ENCODE measurements at places on chromosomes 7 and 10.

- no peak overlapping the region for H3K27ac ChIP-seq
- no peaks in the 10 kb centered on the region for H3K27me3 ChIP-seq
- H3K4me3 ChIP-seq: no peak overlapping the region
- H3K4me1 ChIP-seq: no peaks in the 10 kb centered on the region
Measured at GRCh38 chr7:41779918-41780317, 77.0 kb upstream of the INHBA start.

DNA sequence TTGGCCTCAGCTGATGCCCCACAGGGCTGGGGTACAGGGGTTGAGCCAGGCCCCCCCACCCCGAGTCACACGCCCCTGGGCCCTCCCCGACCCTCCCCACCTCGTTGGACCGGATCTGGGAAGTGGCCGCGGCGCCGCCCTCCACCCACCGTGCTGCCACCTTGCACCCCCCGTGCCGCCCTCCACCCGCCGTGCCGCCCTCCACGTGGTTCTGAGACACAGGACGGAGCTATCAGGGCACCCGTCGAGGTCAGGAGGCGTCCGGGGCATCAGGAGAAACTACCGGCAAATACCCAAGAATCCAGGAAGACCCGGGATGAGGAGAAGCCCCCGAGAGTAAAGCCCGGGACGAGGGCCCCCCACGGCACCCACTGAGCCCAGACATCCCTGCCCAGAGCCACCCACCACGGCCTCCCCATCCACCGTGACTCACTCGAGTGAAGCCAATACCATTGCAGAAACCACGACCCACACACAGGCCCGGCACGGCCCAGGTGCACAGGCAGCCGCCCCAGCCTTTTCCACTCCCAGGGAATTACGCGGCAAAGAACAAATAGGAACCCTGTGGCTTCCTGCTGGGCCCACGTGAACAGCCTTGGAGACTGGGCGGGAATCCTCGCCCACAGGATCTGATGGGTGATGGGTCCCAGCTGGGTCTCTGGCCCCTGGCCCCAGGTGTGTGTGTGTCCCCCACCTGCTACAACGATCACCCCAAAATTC is 34.0 kb downstream of the ADAP1 start:
- H3K27me3 ChIP-seq: no peaks in the 10 kb centered on the region
- DNase-seq: peak; percentile 7
- H3K4me3 ChIP-seq: peak overlapping the region; percentile 93
- H3K36me3 ChIP-seq: peaks cover 2% of the 10 kb centered on the region

DNA sequence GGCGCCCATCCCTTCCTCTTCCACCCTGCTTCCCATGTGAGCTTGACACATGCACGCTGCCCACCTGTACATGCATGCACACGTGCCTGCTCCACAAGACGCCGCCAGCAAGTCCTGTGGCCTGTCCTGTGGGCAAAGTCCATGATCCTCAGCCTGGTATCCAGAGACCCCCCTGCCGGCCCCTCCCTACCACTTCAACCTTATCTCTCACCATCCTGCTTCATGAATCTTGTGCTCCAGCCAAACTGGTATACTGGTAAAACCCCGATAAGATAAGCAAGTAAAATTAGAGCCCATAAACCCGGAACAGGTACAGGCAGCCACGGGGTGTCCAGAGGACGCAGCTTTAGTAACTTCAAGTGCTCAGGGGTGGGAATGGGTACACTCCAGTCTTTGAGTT is 11.8 kb upstream of the TBXAS1 start:
- no peak overlapping the region for H3K4me3 ChIP-seq
- no peak overlapping the region for H3K27ac ChIP-seq
- H3K27me3 ChIP-seq: no peaks in the 10 kb centered on the region

DNA sequence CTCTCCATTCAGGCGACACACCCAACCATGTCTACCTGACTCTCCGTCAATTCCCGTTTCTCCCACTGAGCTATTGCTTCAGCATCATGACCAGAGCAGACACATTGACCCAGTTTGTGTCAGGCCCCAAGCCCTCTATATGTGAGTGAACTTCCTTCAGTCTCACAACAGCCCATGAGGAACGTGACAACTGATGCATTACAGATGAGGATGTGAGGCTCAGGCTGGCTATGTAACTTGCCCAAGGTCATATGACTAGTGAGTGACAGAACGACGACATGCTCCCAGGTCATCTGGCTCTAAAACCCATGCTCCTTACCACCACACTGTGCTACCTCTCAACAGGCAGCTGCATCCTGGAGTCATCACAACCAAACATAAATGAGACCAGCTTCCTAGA is 3.7 kb downstream of the TMEM140 start:
- H3K4me1 ChIP-seq: peaks cover 41% of the 10 kb centered on the region
- H3K36me3 ChIP-seq: peaks cover 17% of the 10 kb centered on the region
- peak overlapping the region; percentile 99 for H3K27ac ChIP-seq
- no peak for DNase-seq
- peak overlapping the region; percentile 65 for H3K4me3 ChIP-seq

- peaks cover 4% of the 10 kb centered on the region for H3K36me3 ChIP-seq
- H3K4me3 ChIP-seq: no peak overlapping the region
- DNase-seq: no peak
- H3K4me1 ChIP-seq: peaks cover 60% of the 10 kb centered on the region
- H3K27ac ChIP-seq: no peak overlapping the region
- no peaks in the 10 kb centered on the region for H3K27me3 ChIP-seq
Measured at GRCh38 chr10:27526242-27526641, 22.1 kb downstream of the RAB18 start.

- no peak overlapping the region for H3K27ac ChIP-seq
- DNase-seq: no peak
- H3K27me3 ChIP-seq: no peaks in the 10 kb centered on the region
Measured at GRCh38 chr7:130024390-130024789, 26.8 kb downstream of the ZC3HC1 start.

DNA sequence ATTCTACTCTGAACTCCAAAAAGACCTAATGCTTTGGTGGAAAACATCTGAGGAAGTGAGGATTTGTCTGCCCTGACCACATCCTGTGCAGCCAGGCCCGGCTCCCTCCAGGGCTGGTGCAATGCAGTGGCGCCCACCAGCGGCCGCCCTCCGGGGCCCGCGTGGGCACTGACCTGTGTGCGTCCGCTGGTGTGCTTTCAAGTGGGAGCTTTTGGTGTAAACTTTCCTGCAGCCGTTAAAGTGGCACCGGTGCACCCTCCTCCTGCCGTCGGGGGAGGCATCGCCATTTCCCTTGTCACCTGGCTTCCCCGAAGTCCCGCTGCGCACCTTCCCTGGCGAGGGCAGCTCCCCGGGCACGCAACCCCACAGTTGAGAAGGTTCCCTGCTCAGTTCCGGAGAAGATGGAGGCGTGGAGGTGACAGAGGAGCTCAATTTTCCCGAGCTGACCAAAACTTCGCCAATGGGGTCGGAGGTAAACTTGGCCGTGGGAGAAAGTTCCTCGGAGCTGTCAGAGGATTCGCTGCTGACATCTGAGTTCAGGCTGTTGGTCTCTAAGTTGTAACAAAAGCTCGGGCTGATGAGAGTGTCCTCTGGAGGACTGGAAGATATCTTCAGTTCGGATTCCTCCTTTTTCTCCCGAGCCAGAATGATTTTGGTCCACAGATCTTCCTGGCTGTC is 3.4 kb downstream of the KLF6 start:
- H3K4me1 ChIP-seq: peaks cover 68% of the 10 kb centered on the region
- H3K36me3 ChIP-seq: peaks cover 34% of the 10 kb centered on the region
- peaks cover 4% of the 10 kb centered on the region for H3K27me3 ChIP-seq
- peak; percentile 43 for DNase-seq

GRCh38 chr10:114174695-114175188 is 739 bp upstream of the CCDC186 start:
- peaks cover 40% of the 10 kb centered on the region for H3K4me1 ChIP-seq
- peak overlapping the region; percentile 99 for H3K4me3 ChIP-seq
- H3K36me3 ChIP-seq: no peaks in the 10 kb centered on the region
- H3K27me3 ChIP-seq: no peaks in the 10 kb centered on the region
- no peak for DNase-seq

- H3K27ac ChIP-seq: no peak overlapping the region
- DNase-seq: no peak
- no peaks in the 10 kb centered on the region for H3K36me3 ChIP-seq
- peaks cover 37% of the 10 kb centered on the region for H3K27me3 ChIP-seq
- H3K4me3 ChIP-seq: no peak overlapping the region
- no peaks in the 10 kb centered on the region for H3K4me1 ChIP-seq
Measured at GRCh38 chr7:116836911-116837310, 25.5 kb upstream of the CAPZA2 start.

- no peaks in the 10 kb centered on the region for H3K36me3 ChIP-seq
- no peak for DNase-seq
- H3K27ac ChIP-seq: no peak overlapping the region
- H3K27me3 ChIP-seq: no peaks in the 10 kb centered on the region
- no peak overlapping the region for H3K4me3 ChIP-seq
- no peaks in the 10 kb centered on the region for H3K4me1 ChIP-seq
Measured at GRCh38 chr10:24305551-24306506, 96.9 kb downstream of the KIAA1217 start.

DNA sequence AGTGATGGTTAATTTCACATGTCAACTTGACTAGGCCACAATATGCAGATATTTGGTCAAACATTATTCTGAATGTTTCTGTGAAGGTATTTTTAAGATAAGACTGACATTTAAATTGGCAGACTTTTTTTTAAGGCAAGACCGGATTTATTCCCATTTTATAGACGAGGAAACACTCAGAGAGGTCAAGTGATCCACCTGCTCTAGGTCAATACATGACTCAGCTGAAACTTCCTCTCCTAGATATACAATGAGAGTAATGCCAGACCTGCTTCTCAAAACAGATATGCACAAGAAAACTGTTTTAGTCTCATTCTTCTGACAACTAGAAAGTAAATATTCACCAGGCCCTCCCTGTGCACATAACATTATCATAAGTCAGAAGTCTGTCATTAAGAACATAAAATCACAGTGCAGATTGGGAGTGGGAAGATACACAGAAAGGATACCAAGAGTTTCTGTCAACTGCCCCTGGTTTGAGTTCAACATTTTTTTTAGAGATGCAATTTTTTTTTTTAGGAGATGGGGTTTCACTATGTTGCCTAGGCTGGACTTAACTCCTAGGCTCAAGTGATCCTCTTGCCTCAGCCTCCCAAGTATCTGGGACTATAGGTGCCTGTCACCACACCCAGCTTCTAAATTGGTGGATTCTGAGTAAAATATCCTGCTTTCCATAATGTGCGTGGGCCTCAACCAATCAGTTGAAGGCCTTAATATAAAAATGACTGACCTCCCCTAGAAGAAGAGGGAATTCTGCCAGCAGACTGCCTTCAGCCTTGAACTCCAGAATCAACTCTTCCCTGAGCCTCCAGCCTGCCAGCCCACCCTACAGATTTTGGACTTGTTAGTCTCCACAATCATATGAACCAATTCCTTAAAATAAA is 121.4 kb downstream of the ZFAND4 start:
- H3K4me1 ChIP-seq: peaks cover 23% of the 10 kb centered on the region
- peak overlapping the region; percentile 67 for H3K27ac ChIP-seq
- DNase-seq: no peak
- peaks cover 5% of the 10 kb centered on the region for H3K36me3 ChIP-seq
- H3K27me3 ChIP-seq: no peaks in the 10 kb centered on the region
- H3K4me3 ChIP-seq: no peak overlapping the region

- no peaks in the 10 kb centered on the region for H3K27me3 ChIP-seq
- H3K4me1 ChIP-seq: no peaks in the 10 kb centered on the region
- no peak for DNase-seq
- no peak overlapping the region for H3K4me3 ChIP-seq
- no peak overlapping the region for H3K27ac ChIP-seq
- no peaks in the 10 kb centered on the region for H3K36me3 ChIP-seq
Measured at GRCh38 chr7:134927076-134927475, 59.2 kb upstream of the AGBL3 start.

DNA sequence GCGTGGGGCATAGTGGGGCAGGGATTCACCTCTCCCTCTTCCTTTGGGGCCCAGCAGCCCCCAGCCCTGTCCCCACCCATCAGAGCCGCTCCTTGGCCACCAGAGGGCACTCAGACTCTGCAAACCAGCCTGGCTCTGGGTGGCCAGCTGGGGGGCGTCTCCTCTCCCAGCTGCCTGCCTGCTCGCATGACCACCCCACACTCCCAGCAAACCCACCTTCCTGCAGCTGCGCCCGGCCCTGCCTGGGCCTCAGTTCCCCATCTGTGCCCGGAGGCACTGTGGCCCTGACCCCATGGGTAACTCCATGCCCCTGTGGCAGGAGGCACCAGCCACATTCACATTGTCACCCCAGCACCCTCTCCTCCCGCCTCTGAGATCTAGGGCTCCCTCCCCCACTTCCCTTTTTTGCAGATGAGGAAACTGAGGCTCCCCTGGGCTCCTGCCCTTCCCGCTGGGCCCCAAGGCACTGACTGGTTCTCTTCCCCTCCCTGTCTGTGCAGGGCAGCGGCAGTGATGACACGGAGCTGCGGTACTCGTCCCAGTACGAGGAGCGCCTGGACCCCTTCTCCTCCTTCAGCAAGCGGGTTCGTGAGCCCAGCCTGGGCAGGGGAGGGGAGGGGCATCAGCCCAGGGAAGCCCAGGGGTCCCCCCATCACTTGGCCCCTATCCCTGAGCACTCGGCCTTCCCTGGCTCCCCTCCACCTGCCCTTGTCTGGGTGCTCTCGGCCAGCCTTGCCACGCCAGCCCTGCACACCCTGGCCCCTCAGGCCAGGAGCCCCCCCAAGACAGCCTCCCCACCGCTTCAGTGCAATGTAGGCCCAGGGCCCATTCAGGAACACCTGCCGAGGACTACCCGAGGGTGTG is 6.9 kb upstream of the SH2B2 start:
- peaks cover 9% of the 10 kb centered on the region for H3K4me1 ChIP-seq
- no peaks in the 10 kb centered on the region for H3K27me3 ChIP-seq
- H3K36me3 ChIP-seq: no peaks in the 10 kb centered on the region
- DNase-seq: peak; percentile 34
- H3K27ac ChIP-seq: no peak overlapping the region

DNA sequence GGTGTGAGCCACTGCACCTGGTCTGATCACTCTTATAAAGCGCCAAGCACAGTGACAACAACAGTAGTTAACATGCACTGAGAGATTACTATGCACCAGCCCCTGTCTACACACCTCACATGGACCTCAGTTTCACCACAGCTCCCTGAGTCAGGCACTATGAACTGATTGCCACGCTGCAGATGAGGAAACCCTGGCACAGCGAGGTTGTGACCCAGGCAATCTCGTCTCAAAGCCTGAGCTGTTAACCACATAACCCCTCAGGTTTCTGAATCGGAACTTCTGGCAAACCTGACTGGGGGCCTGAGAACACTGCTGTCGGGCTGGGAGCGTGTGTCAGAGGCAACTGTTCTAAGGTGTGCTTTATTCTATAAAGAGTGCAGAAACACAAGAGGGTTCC is 150.8 kb downstream of the RNF216 start:
- no peak overlapping the region for H3K27ac ChIP-seq
- H3K27me3 ChIP-seq: no peaks in the 10 kb centered on the region
- peaks cover 2% of the 10 kb centered on the region for H3K36me3 ChIP-seq
